ENCODE measurements at places on chromosomes 6 and 20.

GRCh38 chr20:9743871-9744270 is 95.0 kb downstream of the PAK5 start:
- no peak for DNase-seq

- DNase-seq: no peak
These were observed 4.2 kb downstream of the SCRT2 start for GRCh38 chr20:671252-672030.

DNA sequence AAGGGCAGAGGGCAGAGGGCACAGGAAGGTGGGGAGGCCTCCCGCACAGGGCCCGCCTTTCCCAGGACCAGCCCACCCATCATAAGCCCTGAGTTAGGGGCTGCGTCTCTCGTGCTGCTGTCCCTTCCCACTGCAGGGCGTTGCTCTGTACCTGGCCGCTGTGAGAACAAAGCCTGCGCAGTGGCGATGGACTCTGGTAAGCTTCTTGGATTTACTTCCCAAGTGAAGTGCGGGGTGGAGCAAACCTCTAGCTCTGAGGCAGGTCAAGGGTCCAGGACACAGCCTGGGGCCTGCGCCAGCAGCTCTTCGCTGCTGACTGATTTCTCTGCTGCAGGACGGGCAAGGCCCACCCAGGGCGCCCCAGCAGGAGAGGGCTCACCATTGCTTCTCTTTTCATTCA is 23.9 kb downstream of the INSM1 start:
- DNase-seq: no peak

- no peak for DNase-seq
These were observed 5.0 kb downstream of the GFRA4 start for GRCh38 chr20:3658019-3658715.

GRCh38 chr6:159953091-159953601 is 15.7 kb upstream of the IGF2R start:
- no peak for DNase-seq

- no peak for DNase-seq
These were observed 6.9 kb upstream of the PPP1R3G start for GRCh38 chr6:5078121-5078669.

- no peak for DNase-seq
These were observed 467.3 kb downstream of the ADGRB3 start for GRCh38 chr6:69102416-69102815.

GRCh38 chr6:159118924-159119323 is 50.3 kb upstream of the FNDC1 start:
- DNase-seq: no peak

DNA sequence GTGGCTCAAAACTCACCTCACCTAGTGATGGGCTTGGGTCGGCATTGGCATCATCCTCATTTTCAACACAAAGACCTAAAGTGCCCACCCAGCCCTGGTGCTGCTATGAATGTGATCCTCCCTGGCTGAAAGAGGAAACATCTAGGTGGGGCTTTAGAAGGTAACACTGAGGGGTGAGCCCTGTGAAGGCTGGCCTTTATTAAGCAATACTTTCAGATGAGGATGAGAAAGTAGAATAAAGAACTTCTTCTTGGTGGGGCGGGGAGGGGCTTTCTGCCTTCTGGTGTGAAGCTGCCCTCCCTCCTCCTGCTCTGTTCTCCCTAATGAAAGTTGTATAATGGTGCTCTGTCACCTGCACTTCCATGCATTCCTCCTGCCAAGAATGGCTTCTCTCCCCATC is 133.0 kb upstream of the TRAF3IP2 start:
- DNase-seq: no peak
